ENCODE measurements at places on chromosomes 11 and 22.

DNA sequence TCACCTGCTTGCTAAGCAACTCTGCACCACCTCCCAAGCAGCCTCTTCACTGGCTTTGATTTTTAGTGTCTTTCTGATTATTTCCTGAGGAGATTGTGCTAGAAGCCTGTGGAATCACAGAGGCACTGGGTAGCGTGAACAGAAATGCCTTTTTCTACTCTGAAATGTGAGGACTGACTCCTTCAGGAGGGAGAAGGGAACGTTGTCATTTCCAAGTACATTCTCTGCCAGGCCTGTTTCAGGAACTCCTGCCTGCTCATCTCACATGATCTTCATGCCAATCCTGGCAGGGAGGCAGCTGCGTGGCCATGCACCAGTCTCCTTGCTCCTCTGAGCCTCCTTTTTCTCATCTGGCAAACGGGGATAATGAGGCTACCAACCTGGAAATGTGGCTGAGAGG, 49.8 kb upstream of the PRDM11 start:
- DNase-seq: no peak

- no peak for DNase-seq
These were observed 105.5 kb upstream of the TOP3B start for GRCh38 chr22:22087854-22088657.

GRCh38 chr11:32511926-32512325, 71.7 kb upstream of the EIF3M start:
- no peak for DNase-seq

DNA sequence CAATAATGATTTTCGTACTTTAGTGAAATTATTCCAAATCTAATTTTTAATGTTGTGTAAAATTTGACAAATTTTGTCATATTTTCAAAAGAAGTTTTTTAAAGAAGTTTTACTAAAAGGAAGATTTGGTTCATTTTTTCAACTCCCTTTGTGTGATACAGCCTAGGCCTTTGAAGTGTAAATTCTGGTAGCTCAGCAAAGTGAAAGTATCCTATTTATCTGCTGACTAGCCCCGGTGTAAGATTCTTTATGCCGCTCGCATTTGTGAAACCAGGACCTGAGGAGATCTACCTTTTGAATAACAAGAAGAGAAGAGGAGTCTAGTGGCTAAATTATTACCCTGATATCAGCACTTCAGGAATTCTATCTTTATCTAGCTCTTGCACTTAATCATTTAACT, 177.4 kb downstream of the JRKL start:
- no peak for DNase-seq

- DNase-seq: peak; percentile 51
These were observed 43.2 kb downstream of the MACROD1 start for GRCh38 chr11:64122411-64123410.

DNA sequence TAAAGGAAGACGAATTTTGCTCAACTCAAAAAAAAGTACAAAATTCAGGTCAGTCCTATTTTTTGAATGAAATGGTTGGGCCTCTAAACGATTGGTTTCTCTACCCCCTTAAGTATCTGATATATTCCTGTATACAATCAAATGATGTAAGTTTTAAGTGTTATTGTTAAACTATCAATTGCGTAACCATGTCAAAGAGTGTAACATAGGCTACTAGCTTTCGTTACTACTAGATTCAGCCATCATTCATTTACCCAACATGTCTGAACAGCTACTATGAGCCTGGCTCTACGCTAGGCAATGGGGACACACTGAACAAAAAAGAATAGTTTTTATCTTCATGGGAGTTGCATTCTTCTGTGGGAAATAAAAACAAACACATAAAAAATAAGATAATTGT, 3.3 kb downstream of the RAB6A start:
- no peak for DNase-seq

DNA sequence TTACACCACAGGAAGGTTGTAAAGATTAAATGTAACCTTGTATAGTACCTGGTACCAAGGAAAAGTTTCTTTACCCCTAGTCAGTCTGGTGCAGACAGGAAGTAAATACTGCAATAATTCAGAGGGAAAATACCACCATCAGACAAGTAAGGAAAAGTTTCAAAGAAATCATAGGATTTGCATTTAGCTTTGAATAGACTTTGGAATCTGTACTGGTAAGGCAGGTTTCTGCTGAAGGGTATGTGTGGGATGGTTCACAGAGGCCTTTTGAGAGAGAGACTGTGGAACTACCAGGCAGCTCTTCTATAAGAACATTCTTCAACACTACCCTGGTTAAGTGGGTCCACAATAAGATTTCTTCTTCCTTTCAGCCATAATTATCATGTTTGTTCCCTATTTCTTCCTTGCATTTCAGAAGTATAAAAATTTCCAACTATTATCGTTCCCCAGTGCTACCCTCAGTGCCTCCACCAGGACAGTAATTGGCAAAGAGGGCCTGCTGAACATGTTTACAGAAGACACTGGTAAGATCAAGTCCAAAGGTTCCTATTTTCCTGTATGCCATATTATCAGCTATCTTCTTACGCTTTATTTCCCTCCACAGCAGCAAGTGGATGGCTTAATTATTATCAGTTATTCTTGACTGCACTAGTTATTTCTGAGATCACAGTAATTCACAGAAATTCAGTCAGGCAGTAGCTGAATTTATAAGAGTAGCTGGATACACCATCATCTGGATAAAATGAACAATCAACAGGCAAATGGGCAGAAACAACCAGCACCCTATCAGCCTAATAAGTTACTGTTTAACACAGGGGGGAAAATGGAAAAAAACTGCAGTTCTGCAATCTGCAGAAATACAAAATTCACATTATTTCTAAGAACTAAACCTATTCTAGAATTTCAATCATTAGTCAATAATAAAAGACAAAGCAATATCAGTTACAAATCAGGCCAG, 48.5 kb downstream of the PITPNB start:
- no peak for DNase-seq

DNA sequence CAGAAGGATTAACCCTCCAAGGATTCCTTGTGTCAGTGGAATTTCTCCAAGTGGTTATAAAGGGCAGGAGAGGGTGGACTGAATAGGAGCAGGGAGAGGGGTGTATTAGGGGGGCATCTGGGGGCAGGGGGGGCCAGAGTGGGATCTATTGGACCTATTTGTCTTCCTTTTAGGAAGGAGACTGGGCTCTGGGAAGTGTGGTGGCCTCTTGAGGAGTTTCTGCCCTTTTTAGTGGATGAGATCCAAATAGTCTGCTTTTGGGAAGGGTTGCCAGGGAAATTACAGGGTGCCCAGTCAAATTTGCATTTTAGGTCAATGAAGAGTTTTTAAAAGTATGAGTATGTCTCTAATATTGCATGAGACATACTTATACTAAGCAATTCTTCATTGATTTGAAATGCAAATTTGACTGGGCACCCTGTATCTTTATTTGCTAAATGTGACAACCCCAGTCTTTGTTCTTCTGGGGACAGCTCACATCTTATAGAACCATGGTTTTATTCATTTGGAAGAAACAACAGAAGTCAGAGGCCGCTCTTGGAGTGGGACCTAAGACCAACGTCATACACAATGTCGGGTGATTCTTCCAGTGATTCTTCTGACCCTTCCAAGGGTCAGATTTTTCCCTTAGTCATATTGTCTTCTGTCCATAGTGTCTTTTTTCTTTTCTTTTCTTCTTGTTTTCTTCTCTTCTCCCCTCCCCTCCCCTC, 429 bp upstream of the SLC22A6 start:
- DNase-seq: no peak

DNA sequence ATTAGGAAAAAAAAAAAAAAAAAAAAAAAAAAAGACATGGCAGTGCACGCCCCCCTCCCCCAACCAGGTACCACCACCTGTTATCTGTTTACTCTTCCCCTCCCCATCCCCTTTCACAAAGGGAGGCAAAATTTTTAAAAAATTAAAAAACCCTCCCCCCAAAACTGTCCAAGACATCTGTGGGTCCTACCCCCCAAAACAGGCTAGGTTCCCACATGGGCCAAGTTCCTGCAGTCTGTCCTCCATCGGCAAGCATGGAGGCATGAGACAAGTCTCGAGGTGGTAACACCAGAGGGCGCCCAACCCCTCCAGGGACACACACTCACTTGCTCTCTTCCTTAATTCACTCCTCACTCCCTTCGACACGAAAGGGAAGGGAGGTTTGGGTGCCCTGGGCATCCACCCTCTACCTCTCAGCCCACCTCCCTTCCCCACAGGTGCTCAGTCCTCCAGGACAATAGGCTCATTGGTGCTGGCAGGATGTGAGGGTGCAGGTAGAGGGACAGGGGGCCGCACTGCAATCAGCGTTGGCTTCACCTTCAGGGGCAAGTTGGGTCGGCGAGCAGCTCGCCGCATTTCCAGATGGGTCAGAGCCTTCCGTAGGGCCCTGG, 2.2 kb upstream of the TUT1 start:
- DNase-seq: peak; percentile 37

GRCh38 chr11:117426941-117427340, 99.3 kb downstream of the CEP164 start:
- no peak for DNase-seq

GRCh38 chr11:63999349-64000025, 13.2 kb downstream of the OTUB1 start:
- DNase-seq: no peak

- no peak for DNase-seq
These were observed 67.0 kb downstream of the MAML2 start for GRCh38 chr11:96275801-96276594.

- no peak for DNase-seq
These were observed 26.3 kb downstream of the APOL1 start for GRCh38 chr22:36279219-36279666.

GRCh38 chr11:105719073-105719822, 109.4 kb downstream of the GRIA4 start:
- DNase-seq: peak; percentile 21

GRCh38 chr11:34150494-34151151, 45.2 kb downstream of the NAT10 start:
- DNase-seq: no peak

- DNase-seq: no peak
These were observed 82.0 kb upstream of the OR5AK2 start for GRCh38 chr11:56906683-56907148.

- no peak for DNase-seq
These were observed 101.1 kb upstream of the GALNT18 start for GRCh38 chr11:11722861-11723260.

DNA sequence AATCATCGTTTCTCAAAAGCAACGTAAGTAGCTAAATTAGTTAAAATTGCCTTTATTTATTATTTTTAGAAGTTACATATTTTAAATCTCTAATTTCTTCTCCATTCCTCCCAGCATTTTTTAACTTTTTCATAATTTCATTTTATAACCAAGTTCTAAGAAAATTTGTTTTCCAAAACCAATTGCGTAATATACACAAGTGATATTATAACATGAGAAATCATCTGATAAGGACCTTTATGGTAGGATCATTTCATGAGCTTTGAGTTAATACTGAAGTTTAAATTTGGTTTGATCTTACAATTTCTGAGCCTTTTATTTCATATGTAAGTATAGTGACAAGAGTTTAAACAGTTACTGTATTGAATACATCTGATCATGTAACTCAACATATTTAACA, 27.7 kb upstream of the CARD18 start:
- DNase-seq: no peak

DNA sequence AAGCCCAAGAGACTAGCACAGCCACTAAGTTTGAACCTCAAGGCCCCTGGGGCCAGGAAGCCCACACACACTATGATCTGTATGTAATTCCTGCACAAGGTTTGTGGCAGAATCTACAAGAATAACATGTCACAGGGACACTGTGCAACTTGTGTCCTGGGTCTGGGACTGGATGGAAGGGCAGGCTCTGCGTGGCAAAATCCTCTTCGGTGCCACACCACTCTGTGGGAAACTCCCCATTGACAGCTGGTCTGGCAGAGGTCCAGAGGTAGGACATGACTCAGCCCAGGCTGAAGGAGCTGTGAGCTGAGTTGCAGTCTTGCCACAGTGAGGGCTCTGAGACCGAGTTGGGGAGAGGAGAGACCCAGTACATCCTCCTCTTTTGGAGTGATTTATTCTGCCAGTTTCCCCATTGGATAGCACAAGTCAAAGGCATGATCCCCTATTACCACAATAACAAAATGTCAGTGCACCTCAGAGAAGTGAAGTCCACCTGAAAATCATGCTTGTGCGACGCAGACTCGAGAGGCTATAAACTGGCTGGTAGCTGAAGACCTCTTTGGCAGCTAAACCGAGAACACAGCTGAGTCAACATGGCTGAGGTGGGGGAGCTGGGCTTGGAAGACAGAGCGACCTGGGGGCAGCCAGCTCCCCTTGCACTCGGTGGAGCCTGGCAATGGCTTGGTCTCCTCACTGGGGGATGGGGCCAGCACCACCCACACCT, 23.3 kb upstream of the SERPIND1 start:
- DNase-seq: peak; percentile 78

- no peak for DNase-seq
These were observed 26.2 kb downstream of the GAB2 start for GRCh38 chr11:78391424-78391823.

DNA sequence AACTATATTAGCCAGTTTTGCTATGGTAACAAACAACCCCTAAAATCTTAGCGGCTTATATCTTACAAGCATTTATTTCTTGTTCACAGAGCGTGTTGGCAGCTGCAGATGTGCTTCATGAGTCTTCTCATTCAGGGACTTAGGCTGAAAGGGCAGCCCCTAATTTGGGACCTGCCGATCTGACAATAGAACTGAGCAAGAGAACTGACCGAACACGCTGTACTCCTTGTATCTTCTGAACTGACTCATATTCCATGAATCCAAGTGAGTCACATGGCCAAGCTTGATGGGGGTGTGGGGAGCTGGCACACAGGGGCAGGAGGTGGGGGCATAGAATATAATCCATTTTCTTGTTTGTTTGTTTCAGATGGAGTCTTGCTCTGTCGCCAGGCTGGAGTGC, 481.7 kb upstream of the CADM1 start:
- DNase-seq: no peak

DNA sequence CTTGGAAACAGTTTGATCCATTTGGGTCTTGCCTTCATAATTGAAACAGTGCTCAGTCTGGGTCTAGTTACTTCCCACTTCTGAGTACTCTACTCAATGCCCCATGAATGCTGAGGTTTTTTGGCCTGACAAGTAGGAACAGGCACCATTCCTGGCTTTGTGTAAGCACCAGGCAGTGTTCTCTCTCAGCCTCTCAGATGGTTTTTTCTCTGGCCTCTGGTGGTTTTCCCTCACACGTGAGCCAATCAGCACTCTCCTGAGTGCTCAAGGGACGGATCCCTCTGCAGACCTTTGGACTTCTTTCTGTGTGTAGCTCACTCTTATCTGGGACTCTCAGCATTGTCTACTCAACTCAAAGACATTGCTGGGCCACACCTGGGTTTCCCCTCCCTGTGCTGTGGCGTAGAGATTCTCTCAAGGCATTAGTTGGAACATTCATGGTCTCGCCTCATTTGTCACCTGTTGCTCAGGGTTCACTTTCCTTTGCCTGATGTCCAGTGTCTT, 21.3 kb downstream of the SIK2 start:
- no peak for DNase-seq

DNA sequence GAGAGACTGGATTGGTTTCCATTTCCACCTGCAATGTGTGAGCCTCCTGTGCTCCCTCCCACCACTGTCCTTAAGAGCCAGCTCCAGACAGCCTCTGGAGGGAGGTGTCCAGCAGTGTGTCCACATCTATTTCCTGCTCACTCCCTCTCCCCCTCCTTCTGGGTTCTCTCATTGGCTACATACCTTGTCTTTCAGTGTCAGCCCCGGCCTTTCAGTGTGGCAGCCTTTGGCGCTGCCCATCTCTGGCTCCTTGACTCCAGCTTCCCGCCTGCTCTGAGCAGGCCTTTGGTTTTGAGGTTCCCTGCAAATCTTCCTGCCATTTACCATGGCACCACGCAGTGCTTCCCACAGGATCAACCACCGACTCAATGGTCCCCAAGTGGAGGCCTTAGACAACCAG, 19.0 kb upstream of the PTPRJ start:
- no peak for DNase-seq

- DNase-seq: no peak
These were observed 146.2 kb upstream of the ZBED5 start for GRCh38 chr11:11004069-11004468.

GRCh38 chr11:429931-430456, 11.8 kb downstream of the ANO9 start:
- no peak for DNase-seq
